ENCODE measurements at places on chromosomes 3 and 15.

- DNase-seq, result no peak
Observed at GRCh38 chr3:57184526-57184925, 15.3 kb downstream of the HESX1 start.

GRCh38 chr15:83970295-83970890, 265.2 kb upstream of the GOLGA6L4 start:
- no peak for DNase-seq

- DNase-seq, result no peak
Observed at GRCh38 chr15:80584561-80584964, 110.5 kb upstream of the ABHD17C start.

GRCh38 chr3:124263168-124263567, 271.2 kb upstream of the ROPN1 start:
- DNase-seq, result no peak

GRCh38 chr3:172839679-172840078, 89.2 kb downstream of the ECT2 start:
- DNase-seq, result no peak

DNA sequence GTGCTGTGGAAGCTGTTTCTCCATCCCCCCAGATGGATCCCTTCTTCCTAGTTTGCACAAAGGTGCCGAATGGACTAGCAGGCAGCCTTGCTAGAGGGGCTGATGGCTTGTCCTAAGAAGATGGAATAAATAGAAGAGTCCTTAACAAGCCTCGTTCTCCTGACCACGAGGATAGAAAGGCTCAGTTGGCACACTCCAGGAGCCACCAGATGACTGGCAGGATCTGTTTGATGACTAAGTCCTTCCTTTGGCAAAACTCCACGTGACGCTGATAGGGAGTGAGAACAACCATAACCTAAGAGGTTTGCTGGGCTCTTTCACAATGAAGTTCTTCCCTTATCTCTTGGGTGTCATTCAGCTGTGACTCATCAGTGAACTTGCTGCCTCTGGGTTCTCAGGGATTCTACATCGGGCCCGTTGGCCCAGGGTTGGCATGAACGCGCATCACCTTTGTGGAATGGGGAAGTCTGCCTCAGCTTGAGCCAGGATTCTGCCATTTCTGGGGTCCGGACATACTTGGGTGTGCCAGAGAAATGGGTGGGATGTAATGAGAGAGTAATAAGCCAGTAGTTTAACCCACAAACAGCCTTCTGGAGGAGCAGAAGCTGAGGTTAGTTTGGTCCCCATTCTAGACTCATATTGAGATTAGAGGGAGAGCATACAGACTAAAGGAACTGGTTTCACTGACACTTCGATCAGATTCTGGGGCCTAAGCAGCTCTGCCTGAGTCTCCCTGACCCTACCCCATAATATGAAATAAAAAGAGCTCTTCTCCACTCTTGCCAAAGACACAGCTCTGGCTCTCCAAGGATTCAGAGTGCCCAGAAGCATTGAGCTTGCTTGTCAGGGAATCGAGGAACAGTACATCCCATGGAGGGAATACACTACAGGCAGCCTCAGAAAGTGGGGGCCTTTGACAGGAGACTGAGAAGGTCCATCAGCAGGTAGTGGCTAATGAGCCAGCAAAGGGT, 2.0 kb upstream of the MELTF start:
- peak; percentile 59 for DNase-seq

DNA sequence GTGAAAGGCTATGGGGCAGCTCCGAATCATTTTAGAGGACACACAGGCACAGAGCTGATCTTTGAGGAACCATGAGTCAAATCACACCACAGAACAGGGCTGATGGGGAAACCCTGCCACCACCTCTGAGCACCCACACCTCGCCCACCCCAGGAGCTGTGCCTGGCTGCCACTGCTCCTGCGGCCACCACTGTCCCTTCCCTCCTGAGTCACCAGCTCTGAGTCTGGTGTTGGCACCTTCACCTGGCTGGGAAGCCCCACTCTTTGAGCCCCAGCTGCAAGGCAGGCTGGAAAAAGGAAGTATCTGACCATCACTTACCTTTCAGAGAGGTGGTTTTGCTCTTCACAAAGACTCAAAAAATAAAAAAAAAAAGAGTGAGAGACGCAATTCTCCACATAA, 63.6 kb upstream of the MEF2A start:
- no peak for DNase-seq

DNA sequence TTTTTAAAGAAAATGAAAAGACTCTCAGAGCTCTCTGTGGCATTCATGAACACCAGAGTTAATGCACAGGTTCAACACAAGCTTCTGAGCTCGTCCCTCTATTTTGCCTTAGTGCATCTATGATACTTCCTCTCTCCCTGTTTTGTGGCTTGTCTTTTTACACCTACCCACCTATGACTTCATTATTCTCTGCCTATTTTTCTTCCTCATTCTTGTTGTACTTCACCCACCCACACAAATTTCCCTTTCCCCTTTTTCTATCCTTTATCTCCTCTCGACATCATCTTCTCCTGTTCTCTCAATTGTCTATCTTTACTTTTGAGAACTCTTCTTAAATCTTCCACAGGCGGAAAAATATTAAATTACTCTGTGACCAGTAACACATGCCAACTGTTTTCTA, 48.6 kb downstream of the OR5H15 start:
- DNase-seq, result no peak

DNA sequence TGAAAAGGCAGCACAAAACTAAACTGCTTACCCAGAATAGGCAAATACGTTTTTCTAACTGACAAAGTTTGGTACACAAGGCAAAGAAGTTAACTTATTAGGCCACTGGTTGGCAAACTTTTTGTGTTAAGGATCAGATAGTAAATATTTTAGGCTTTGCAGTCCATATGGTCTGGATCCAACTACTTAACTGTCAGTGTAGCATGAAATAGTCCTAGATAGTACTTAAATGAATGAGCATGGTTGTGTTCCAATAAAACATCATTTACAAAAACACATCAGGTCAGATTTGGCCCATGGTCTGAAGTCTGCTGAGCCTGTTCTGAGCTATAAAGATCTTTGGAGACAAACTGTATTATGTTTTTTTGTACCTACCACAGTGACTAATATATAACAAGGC, 136.9 kb downstream of the PCCB start:
- DNase-seq, result no peak

GRCh38 chr3:37456781-37457180, 282.4 kb upstream of the LRRFIP2 start:
- DNase-seq, result no peak

GRCh38 chr3:22297436-22297835, 546.4 kb upstream of the ZNF385D start:
- DNase-seq, result no peak

DNA sequence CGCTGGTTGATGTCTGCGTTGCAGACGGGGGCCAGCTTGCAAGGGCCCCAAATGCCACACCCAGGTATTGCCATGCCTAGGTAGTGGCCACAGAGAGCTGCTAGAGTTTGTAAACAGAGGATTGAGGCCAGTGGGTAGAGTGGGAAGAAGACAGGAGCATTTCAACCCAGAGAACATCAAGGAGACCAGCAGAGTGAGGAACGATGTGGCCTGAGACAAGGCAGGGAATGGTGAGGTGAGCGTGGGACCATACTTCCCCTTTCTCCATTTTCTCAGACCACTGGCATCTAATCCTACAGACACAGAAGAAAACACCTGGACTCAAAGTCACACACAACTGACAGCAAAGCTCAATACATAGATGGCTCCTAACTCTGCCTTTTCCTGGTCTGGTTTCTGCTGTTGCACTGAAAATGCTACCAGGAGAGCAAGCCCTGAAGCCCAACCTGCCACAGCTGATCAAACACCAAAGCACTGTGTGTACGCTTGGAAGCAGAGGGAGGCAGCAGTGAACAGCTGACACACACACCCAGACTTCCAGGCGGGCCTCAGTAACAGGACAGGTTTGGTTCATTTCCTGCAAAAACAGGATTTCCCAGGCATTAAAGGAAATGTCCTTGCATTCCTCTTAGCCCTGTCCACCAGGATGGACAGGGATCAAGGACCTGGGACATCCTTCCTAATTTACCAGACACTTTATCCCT, 1.6 kb downstream of the FAM174B start:
- no peak for DNase-seq

DNA sequence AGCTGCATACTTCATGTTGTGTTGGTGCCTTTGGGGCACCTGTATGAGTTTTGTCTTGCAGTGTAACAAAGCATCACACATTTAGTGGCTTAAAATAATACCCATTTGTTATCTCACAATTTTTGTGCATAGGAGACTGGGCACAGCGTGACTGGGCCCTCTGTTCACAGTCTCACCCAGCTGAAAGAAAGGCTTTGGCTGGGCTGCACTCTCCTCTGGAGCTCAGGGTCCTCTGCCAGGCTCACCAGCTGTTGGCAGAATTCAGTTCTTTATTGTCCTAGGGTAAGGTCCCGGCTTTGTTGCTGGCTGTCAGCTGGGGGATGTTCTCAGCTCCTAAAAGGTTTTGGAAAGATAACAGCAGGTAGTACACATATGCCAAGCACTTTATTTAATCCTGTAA, 263.3 kb downstream of the CLSTN2 start:
- DNase-seq, result no peak

- no peak for DNase-seq
Observed at GRCh38 chr3:13344663-13345062, 75.5 kb downstream of the NUP210 start.

DNA sequence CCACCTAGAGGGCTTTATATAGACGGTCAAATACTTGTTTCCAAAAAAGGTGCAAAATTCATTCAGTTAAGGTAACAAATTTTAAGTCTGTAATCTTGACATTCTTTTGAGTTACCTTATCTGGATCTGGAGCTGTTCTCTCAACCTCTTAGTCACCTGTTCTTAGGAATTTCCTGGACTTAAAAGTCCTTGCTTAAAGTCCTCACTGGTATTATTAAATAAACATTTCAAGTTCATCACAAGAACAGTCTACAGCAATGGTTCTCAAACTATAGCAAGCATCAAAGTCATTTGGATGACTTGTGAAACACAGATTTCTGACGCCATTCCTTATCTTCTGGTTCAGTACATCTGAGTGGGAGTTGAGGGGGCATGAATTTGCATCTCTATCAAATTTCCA, 122.9 kb upstream of the GOLIM4 start:
- no peak for DNase-seq

DNA sequence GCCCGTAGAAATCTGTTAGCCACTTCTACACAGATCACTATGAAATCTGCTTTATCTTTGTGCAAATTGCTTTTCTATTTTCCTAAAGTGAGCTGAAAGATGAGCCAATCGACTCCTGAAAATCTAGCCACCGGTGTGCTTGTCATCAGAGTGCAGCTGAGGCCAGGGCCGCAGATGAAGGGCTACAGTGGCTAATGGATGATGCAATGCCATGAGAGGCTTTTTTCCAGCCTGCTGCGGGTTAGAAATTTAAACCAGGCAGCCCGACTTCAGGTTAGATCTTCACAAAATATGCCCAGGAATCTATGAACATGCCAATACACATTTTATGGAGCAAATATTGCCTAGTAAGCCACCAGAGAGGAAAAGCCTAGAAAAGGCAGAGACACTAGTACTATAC, 948.2 kb upstream of the CFAP20DC start:
- DNase-seq, result no peak

GRCh38 chr3:139332092-139332491, 11.7 kb upstream of the MRPS22 start:
- no peak for DNase-seq

DNA sequence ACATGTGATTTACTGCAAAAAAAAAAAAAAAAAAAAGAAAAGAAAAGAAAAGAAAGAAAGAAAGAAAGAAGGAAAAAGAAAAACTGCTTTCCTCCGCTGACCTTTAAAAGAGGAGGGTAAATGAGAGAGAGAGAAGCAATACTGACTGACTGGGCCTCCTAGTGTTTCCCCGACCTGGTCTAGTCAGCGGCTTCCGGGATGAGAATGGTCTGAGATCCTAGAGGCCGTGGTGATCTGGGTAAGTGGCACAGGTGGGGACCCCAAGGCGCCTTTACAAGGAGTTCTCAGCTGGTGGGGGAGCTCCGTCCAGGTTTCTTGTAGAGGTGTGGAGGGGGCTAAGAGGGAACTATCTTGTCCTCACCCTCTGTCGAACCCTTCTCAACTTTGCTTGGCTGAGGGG, 223.1 kb downstream of the MEIS2 start:
- DNase-seq, result no peak

- DNase-seq, result peak; percentile 33
Observed at GRCh38 chr3:126270145-126270811, 86.9 kb downstream of the KLF15 start.

GRCh38 chr15:68284616-68285258, 7.2 kb downstream of the FEM1B start:
- no peak for DNase-seq

DNA sequence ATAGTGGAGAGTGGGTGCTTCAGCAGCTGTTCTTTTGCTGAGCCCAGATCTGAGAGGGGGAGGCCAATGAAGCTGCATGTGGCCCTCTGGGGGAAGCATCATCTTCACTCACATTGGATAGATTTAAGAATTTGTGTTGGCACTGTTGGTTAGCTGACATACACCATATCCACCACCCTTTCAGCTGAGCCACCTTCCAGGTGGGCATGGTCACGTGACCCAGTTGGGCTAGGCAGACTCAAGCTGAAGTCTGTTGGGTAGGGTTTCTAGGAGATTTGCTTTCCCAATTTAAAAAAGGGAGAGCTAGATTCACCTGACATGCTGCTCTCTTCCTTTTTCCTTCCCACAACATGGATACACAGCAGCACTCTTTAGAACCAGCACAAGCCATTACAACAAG, 311.0 kb downstream of the CHST2 start:
- no peak for DNase-seq

DNA sequence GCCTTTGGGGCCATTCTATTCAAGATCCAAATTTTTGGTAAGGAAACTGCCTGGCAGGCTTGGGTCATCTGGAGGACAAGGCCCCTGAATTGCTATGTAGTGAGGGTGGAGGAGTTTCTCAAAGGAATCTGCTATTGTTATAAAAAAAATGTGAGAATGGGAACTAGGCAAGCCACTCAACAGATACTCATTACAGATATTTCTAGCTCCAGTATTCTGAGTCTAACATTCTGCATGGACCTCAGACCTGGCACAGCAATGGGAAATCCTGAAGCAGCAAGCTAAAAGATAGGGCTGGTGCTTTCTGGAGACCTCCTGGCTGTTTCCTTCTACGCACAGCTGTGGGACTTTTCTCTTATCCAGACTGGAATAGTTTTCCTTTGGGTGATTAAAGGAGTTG, 430.7 kb upstream of the RBMS3 start:
- DNase-seq, result no peak

DNA sequence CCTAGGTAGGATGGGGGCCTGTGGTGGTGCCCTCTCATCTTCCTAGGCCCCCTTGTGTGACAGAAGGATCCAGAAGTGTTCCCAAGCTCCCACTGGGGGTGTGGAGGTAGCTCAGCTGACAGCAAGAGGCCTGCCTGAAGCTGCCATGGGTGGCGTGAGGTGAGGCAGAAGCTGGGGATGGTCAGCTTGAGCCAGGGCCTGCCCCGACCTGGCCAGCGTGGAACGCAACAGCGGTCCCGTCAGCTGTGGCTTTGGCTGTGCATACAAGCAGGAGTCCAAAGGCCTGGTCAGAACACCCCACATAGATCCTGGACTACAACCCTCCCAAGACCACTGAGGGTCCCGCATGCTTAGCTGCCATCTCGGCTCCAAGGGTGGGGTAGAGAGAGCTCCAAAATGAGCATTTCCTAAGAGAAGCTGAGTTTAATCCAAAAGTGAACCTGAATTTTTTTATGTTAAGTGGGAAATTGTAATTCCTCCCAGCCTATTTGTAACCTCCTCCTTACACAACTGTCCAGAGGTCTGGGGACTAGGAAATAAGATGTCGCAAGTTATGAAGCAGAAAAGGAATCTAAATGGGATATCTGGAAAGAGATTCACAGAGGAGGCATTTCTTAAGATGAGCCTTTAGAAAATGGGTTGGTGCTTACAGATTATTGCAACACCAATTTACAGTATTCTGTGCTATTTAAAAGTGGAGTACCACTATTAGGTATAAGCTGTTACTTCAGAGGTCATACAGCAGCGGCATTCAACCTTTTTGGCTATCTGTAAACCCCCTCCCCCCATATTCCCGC, 9.9 kb upstream of the PLA2G4D start:
- no peak for DNase-seq

Measured in G401 (cell line).